ENCODE measurements at places on chromosomes 4 and X.

GRCh38 chr4:8087921-8088495, 70.6 kb downstream of the ABLIM2 start:
- no peak for DNase-seq

- peak; percentile 81 for DNase-seq
These were observed 4.5 kb downstream of the MID1IP1 start for GRCh38 chrX:38805432-38806389.

- DNase-seq = no peak
These were observed 181.6 kb upstream of the POU3F4 start for GRCh38 chrX:83326539-83326938.

DNA sequence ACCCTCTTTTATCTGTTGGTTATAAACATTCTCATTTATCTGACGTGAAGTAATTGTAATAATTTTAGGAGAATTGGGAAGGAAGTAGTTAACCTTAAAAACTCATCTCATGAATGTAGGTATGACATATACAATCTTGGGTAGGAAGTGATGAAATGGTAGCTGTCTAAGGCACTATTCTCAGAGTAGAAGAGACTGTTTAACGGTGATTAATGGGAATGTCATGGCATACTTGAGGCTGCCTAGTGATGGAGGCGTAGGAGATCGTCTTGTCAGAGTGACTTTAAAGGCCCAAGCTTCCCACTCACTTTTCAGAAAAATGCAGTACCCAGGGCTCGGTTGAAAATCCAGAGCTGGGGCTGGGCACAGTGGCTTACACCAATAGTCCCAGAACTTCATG, 19.4 kb upstream of the AGA start:
- DNase-seq = no peak

DNA sequence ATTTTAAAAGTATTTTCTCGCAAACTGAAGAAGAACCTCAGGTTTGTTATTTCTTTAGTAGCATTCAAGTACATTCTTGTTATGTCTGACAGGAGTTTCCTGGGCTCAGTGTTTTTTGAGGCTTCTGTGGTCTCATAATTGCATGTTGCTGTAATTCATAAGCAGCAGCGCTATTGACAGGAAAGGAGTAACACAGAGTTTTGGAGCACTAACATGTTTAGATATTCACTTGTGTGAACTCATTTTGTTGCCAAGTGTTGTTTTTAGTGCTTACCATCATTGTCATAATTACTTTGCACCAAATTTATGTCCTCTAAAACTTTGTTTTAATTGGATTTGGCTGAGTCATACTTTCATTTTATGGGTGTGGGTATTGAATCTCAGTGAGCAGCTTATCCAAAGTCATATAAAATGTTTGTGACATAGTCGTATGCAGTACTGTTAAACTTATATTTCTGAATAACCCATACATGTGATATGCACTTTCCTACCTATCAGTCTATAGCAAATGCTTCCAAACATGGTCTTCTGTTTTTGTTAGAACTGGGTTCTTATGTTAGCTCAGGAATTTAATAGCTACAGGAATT, 358.7 kb upstream of the CTSO start:
- DNase-seq = no peak

DNA sequence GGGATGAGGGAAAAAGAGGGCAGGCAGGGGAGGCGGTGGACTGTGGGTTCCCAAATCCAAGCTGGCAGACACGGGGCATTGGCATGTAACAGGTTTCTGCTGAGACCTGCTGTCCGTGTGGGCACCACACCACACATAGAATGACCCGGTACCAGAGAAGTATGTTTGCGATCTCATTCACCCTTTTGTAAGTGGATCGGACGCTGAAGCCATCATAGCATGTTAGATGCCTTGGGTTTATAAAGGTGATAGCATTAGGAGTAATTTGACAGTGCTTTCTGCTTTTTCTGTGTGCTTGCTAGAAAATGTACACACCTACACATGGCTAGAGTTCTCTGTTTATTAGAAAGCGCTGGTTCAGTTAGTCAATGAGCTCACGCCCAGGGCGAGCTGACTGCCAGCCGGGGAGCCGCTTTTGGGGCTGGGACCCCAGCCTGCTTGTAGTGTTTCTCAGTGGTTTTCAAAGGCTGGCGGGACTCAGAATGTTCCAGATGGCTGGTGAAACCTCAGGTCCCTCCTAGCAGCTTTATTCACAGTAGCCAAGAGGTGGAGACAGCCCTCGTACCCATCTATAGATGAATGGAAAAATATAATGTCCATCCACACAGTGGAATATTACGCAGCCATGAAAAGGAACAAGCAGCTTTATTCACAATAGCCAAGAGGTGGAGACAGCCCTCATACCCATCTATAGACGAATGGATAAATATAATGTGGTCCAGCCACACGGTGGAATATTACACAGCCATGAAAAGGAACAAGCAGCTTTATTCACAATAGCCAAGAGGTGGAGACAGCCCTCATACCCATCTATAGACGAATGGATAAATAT, 579 bp downstream of the IL3RA start:
- no peak for DNase-seq

DNA sequence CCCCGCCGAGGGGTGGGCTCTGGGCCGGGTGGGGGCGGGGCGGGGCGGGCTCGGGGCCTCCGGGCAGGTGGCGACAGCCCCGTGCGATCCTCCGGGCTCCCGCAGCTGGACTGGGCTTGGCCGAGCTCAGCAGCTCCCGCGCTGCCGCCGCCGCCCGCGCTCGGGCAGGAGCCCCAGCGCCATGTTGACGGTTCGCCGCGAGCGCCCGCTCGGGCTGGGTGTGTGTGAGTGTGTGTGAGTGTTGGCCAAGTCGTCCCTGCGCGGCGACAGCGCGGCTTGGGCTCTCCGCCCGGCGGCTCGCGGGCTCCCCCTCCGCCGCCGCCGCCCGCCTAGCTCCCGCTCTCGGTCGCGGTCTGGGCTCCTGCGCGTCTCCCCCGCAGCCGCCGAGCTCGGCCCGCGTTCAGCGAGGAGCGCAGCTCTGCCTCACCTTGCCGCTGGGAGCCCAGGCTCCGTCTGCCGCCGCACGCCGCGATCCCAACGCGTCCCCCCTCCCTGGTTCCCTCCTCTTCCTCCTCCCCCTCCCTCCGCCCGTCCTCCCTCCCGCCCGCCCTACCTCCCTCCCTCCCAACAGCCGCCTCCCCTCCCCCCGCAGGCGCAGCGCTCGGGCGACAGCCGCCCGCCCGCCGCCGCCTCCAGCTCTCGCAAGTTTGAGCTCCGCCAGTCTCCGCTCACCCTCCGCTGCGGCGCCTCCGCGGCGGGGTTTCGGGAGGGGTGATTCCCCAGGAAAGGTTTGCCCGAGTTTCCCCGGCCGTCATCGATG, at the start of gene BCOR:
TSS of gene BCOR (minus strand) at position 455 of the 760 bp plus-strand sequence. CDS start 20,029 bp downstream, outside the sequence.
- DNase-seq = peak; percentile 81

DNA sequence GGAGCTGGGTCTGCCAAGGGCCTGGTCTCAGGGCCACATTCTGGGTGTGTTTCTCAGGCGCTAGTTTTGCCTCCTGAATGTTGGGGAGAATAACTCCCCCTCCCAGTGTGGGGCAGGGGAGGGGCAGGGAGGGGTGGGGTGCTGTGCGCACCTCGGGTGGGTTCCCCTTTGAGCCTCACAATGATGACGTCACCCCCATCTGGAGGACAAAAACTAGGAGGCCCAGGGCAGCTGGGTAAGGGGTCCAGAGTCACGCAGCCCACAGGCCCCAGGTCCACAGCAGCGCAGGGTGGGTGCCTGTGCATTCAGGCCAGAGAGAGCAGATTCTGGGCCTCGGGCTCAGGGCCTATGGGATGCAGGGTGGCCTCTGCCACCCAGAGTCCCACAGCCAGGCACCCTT, 23.7 kb upstream of the HMX1 start:
- DNase-seq = no peak

DNA sequence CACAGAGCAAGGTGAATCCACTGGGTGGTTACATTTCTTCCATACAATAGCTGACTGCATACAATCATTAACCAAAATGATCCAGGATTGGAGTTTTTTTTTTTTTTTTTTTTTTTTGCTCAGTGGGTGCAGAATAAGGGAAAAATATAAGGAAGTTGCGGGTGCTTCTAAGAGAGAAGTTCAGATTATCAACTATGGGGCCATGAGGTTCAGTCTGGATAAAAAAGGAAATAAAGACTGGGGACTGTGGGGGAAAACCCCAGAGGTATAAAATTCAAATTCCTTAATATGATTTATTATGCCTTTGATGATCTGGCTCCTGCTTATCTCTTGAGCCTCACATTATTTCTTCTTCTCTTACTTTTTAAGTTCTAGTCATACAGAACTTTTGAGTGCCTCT, 5.9 kb upstream of the EIF1AX start:
- DNase-seq = no peak

- DNase-seq = no peak
These were observed 24.1 kb upstream of the MRFAP1 start for GRCh38 chr4:6616087-6616995.

DNA sequence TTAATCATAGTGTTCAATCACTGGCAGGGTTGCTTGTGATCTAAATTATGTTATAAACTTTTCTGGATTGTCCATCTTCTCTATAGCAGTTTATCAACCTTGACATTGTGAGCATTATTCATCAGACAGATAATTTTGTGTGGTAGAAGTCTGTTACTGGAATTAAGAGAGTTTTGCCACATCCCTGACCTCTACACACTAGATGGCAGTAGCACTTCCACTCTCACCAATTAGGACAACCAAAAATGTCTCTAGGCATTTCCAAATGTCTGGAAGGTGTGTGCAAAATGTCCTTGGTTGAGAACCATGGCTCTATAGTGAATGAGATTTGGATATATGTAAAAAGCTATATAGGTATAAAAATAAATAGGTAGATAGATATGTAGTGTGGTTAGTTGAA, 324.1 kb upstream of the FAM47C start:
- DNase-seq = no peak

DNA sequence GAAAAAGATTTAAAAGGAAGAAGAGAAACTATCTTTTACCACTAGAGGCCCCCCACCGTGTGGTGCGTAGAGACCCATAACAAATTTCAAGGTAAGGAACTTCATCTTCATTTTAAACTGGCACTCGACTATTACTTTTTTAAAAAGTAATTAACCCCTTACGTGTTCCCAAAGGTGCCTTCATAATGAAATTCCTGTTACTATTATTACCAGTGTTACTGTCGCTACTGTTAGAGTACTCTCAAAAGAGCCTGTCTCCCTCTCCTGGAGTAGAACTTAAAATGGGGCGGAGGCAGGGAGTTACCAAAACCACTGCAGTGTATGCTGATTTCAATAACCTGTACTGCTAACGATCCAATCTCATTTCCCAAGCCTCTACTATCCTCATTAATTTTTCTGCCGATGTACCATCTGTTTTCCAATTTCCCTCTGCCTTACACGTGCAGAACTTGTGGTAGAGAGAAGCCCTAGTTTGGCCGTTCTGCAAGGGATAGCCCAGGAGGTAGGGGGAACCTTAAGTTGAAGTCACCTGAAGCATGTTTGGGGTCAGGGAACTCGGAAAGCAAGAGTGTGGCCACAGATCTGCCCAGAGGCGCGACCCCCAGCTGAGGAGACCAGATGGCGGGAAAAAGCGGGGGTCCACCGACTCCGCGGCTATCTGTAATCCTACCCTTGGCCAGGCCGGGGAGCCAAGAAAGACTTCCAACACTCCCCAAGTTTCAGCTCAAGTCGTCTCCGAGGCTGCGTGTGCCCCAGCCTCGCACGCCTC, 720 bp upstream of the STK26 start:
- peak; percentile 42 for DNase-seq

- no peak for DNase-seq
These were observed 31.1 kb downstream of the ART3 start for GRCh38 chr4:76105652-76106051.

DNA sequence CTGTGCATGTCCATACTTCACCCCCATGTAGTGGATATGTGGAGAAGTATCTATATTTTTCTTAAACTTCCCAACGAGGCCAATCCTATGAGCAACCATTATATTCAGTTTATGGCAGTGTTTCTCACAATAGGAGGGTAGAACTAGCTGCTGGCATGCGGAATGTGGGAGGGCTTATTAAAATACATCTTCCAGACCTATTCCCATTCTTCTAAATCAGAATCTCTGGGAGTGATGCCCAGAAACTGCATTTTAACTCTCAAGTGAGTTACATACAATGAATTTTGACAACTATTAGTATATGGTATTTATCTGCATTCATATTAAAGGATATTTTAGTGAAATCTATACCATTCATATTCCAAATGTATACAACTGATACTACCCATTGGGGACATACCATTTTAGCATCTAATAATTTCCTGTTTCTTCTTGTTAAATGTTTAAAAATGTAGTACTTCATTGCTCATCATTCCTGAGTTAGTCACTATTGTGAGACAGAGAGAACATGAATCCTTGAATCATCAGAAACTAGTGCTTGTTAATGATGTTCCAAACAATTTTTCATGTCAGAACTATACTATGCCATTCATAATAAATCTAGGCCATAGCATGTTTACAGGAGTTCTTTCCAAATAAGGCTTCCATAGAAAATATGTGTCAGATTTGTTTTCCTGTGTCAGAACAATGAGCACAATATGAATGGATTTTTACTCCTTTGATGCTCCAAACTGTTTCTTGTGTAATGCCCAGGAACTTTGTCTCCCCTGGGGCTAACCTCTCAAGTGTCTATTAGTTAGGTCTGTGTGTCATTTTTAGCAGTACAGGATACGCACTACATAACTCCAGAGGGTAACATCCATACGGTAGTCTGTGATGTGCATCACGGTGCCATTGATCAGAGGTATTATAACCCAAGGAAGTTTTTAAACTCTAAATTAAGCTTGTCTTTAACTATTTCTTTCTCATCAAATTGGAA, 198.8 kb upstream of the BMP3 start:
- DNase-seq = no peak

GRCh38 chr4:184400891-184401290, 73.5 kb downstream of the IRF2 start:
- DNase-seq = no peak

- DNase-seq = no peak
These were observed 300.0 kb downstream of the SH2D1A start for GRCh38 chrX:124646403-124646802.

DNA sequence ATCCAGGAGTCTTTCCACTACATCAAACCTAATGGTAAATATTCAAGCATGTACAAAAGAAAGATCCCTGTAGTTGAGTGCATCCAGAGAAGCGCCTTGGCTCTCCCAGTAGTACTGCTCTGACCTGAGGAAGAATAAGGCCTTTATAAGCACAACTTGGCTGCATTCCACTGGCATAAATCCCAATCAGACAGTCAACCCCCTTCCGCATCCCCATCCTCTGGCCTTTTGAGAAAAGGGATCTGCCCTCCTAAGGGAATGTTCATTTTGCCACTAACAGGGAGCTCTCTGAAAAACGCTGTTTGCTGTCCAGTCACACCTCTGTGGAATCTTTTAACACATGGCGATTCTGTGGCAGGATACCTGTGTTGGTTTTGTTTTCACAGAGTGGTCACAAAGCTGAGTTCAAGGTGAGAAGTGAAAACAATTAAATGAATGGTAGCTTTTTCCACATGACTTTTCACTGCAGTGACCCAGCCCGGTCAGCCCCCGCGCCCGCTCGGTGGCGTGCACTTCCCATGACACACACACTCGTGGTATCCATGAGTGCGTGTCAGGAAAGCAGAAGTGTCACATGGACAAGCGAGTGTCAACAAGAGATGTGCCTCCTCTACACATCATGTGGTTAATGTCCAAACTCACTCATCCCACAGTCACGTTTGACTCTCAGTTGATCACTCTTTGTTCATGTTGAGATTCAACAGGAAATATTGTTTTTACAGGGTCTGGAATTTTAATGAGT, 112.2 kb upstream of the ENPP6 start:
- DNase-seq = peak; percentile 13

GRCh38 chrX:119008110-119008744, 33.8 kb downstream of the LONRF3 start:
- peak; percentile 21 for DNase-seq

Data from CD4-positive, alpha-beta T cell treated with Interleukin-17A for 1 hour (primary cell).